Mesothelial cell of epicardium (in vitro differentiated cells): ENCODE measurements at places on chromosomes 6 and 20. TPM values are rescaled to one million over a fixed set of nuclear protein-coding genes. Genes with fewer than 3 reads are reported as not detected.
A peak's percentile ranks its signal among the peaks of the same experiment; 100 is the strongest.

Gene COL11A2
- 12.6 to 14.4 TPM (median 14.2 TPM) in 3 replicates for total RNA-seq

Gene ADA
- total RNA-seq, result 21.7 to 23.1 TPM (median 22.5 TPM) in 3 replicates

Gene TDRD6
- 0.24 to 0.51 TPM (median 0.43 TPM) in 3 replicates for total RNA-seq

Gene GTPBP2
- total RNA-seq, result 76.5 to 78.0 TPM (median 77.6 TPM) in 3 replicates

Gene BTNL2
- total RNA-seq, result not detected in 3 replicates

Gene CFAP206
- total RNA-seq, result 1.0 to 1.6 TPM (median 1.5 TPM) in 3 replicates

DNA sequence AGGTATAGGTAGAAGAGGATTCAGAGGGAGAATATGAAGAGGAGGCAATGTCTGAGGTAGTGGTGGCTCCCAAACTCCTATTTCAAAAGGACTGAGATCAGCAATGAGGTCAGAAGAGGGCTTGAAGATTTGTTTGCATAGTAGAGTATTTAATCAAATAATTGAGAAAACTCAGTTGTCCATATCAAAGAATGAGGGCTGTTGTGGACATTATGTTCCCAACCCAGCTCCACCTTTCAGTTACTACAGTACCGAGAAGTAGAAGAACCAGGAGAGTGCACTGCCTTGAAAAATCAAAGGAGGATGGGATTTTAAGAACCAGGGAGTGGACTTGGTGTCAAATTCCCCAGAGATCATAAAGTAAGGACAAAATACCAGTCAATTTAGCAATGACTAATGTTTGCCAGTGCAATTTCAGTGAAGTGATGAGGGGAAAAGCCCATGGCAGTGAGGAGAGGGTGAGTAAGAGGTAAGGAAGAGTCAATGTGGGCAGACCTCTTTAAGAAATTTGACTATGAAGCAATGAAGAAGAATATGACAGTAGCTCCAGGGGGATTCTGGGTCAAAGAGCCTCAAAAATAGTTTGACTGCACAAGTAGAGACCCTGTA is 382.4 kb downstream of the PKHD1 start:
- H3K36me3 ChIP-seq, result no peaks in the 10 kb centered on the region
- H3K27ac ChIP-seq, result no peak overlapping the region
- no peaks in the 10 kb centered on the region for H3K4me1 ChIP-seq
- no peak for DNase-seq
- no peak overlapping the region for H3K4me3 ChIP-seq
- peaks cover 34% of the 10 kb centered on the region for H3K27me3 ChIP-seq

DNA sequence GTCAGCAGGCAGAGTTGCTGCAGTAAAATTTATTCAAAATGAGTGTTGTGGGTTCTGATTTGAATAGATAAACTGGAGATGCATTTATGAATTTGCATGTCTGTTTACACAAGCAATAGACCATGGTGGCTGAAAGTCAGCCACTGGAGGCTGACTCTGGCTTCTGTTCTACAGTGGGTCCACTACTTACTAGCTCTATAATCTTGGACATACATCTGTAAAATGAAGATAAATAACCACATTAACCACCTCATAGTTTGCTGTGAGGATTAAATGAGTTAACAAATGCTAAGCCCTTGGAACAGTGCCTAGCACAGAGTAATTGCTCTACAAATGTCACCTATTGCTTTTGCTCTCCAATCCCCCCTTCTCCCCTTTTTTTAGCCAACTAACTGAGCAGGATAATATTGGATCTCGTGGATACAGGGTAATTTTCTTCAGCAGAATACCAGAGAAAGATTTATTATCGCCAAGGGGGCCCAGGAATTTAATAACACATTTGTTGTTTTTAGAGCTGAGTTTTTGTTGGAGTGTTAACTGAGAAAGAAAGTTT is 1.4 kb upstream of the PM20D2 start:
- H3K4me1 ChIP-seq, result peaks cover 43% of the 10 kb centered on the region
- H3K27ac ChIP-seq, result peak overlapping the region; percentile 87
- no peaks in the 10 kb centered on the region for H3K27me3 ChIP-seq

- H3K4me3 ChIP-seq, result no peak overlapping the region
- H3K27me3 ChIP-seq, result peaks cover 27% of the 10 kb centered on the region
- H3K27ac ChIP-seq, result no peak overlapping the region
- H3K36me3 ChIP-seq, result no peaks in the 10 kb centered on the region
- no peak for DNase-seq
Observed at GRCh38 chr6:37689381-37689780, 8.3 kb downstream of the MDGA1 start.

- no peak overlapping the region for H3K27ac ChIP-seq
- DNase-seq, result no peak
- peaks cover 6% of the 10 kb centered on the region for H3K27me3 ChIP-seq
- H3K36me3 ChIP-seq, result no peaks in the 10 kb centered on the region
Observed at GRCh38 chr20:7673841-7674240, 266.4 kb downstream of the HAO1 start.

- no peaks in the 10 kb centered on the region for H3K27me3 ChIP-seq
- DNase-seq, result no peak
- peak overlapping the region; percentile 28 for H3K27ac ChIP-seq
- no peak overlapping the region for H3K4me3 ChIP-seq
Observed at GRCh38 chr20:39985271-39985827, 703.7 kb downstream of the MAFB start.

- H3K27ac ChIP-seq, result no peak overlapping the region
- H3K4me1 ChIP-seq, result peaks cover 9% of the 10 kb centered on the region
- no peak overlapping the region for H3K4me3 ChIP-seq
- H3K27me3 ChIP-seq, result no peaks in the 10 kb centered on the region
- H3K36me3 ChIP-seq, result no peaks in the 10 kb centered on the region
- no peak for DNase-seq
Observed at GRCh38 chr20:14422892-14423291, 85.5 kb upstream of the FLRT3 start.

GRCh38 chr6:129360682-129360955 is 349.4 kb downstream of the ARHGAP18 start:
- H3K36me3 ChIP-seq, result peaks cover 7% of the 10 kb centered on the region
- H3K4me3 ChIP-seq, result no peak overlapping the region
- H3K27ac ChIP-seq, result no peak overlapping the region

DNA sequence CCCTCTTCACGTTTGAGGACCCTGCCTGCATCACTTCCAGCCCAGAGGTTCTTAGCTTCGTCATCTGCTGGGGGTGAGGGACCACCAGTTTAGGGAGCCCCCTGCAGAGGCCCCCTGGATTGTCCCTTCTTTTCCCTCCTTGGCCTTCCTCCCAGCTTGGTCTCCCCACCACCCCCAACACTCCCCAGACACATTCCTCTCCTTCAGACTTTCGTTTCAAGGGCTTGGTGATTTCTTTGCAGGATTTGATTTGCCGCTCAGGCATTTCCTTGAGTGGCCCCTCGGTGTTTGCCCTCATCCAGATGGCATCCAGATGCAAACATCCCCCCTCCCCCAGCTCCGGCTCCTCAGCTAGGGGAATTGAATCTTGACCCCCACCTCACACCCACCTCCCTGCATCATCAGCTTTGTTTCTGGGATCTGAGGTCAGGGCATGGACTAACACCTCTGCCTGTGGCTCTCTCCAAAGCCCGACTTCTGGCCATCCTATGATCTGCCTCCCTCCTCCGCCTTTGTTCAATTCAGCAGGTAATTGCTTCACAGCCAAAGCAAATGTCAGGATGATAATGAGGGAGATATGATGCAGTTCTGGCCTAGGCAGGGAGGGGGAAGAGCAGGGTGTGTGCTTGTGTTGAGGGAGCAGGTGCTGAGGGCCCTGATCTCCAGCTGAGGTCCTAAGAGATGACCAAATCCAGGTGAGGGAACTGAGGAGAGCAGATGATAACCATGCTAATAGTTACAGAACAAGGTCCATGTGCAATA is 141.5 kb downstream of the VEGFA start:
- DNase-seq, result no peak
- H3K27me3 ChIP-seq, result peaks cover 3% of the 10 kb centered on the region
- no peak overlapping the region for H3K27ac ChIP-seq
- no peak overlapping the region for H3K4me3 ChIP-seq

DNA sequence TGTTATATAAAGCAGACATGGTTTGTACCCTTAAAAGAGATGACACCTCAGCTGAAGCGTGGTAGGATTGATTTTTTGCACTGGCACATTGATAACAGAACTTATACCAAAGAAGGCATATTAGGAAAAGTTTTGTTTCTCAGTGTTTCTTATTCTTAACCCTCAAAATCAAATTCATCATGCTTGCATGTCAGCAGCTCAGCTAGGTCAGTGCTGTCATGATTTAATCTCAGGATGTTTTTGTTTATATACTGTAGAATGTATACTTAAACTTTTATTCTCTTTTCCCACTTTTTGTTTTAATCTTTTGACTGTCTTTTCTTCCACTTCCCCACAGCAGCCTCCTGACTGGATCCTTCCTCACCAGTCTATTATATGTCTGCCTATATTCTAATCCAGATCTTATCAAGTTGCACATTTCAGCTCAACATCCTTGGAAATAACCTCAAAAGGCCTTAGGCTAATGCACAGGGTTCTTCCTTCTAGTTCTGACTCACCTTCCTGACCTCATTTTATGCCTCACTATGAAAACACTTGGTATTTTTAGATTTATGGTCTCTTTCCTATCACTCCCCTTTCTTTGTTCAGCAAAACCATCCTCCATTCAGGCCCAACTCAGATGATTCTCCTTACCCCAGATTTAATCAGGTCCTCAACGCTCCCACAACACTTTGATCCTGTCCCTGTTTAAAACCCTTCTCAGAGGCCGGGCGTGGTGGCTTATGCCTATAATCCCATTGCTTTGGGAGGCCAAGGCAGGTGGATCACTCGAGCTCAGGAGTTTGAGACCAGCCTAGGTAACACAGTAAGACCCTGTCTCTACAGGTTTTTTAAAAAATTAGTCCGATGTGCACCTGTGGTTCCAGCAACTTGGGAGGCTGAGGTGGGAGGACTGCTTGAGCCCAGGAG is 7.2 kb downstream of the HEBP2 start:
- H3K27me3 ChIP-seq, result no peaks in the 10 kb centered on the region
- no peak overlapping the region for H3K4me3 ChIP-seq
- no peak for DNase-seq

DNA sequence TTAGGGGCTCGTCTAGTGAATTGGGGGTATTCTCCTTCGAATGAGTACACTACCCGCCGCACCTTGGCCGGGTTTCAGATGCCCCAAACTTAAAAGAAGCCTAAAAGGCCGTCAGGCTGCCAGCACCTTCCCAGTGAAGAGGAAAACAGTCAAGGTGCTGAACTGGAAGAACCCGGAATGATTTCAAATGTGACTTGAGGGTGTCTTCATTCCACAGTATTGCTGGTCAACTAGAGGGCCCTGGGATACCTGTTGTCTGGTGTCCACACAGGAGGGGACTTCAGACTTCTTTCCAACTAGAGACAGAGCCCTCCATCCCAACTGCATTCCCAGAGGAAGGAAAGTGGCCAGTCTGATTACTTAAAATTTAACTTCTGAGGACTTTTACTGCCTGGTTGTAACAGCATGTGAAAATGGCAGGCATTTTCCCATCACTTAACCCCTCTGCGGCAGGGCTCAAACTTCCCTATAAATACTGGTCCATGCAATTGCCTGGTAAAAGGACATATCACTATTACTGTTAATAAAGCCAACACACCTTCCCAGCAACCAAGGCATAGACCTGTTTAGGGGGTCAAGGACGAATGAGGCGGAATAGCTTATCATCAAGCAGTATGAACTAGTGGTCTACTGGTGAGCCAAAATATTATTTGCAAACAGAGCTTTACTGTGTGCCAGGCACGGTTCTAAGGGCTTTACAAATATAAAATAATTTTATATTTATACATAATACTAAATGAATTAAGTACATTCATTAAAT is 651 bp upstream of the SAMHD1 start:
- peaks cover 15% of the 10 kb centered on the region for H3K4me1 ChIP-seq
- no peak for DNase-seq
- peak overlapping the region; percentile 92 for H3K4me3 ChIP-seq
- peak overlapping the region; percentile 69 for H3K27ac ChIP-seq

DNA sequence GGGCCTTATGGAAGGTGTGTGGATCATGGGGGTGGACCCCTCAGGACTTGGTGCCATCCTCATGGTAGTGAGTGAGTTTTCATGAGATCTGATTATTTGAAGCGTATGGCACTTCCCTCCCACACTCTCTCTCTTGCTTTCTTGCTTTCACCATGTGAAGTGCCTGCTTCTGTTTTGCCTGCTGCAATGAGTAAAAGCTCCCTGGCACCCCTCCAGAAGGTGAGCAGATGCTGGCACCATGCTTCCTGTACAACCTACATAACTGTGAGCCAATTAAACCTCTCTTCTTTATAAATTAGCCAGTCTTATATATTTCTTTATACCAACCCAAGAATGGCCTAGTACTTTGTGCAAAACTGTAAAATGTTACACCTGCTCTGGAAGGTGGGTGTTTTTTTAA is 396.8 kb upstream of the HS3ST5 start:
- H3K36me3 ChIP-seq, result no peaks in the 10 kb centered on the region
- no peak overlapping the region for H3K27ac ChIP-seq
- no peak overlapping the region for H3K4me3 ChIP-seq
- H3K27me3 ChIP-seq, result no peaks in the 10 kb centered on the region
- no peak for DNase-seq

GRCh38 chr6:31041372-31041974 is 31.2 kb downstream of the MUC22 start:
- H3K27ac ChIP-seq, result peak overlapping the region; percentile 81
- peaks cover 5% of the 10 kb centered on the region for H3K27me3 ChIP-seq
- H3K4me3 ChIP-seq, result no peak overlapping the region
- H3K36me3 ChIP-seq, result no peaks in the 10 kb centered on the region
- DNase-seq, result no peak
- H3K4me1 ChIP-seq, result peaks cover 28% of the 10 kb centered on the region

- H3K4me1 ChIP-seq, result no peaks in the 10 kb centered on the region
- no peak overlapping the region for H3K27ac ChIP-seq
- no peak overlapping the region for H3K4me3 ChIP-seq
- no peaks in the 10 kb centered on the region for H3K36me3 ChIP-seq
- DNase-seq, result no peak
- peaks cover 87% of the 10 kb centered on the region for H3K27me3 ChIP-seq
Observed at GRCh38 chr6:797479-798077, 104.6 kb upstream of the EXOC2 start.

GRCh38 chr6:153705429-153705828 is 333.6 kb upstream of the OPRM1 start:
- peaks cover 1% of the 10 kb centered on the region for H3K36me3 ChIP-seq
- no peak overlapping the region for H3K27ac ChIP-seq
- DNase-seq, result no peak
- no peaks in the 10 kb centered on the region for H3K27me3 ChIP-seq
- H3K4me3 ChIP-seq, result no peak overlapping the region
- H3K4me1 ChIP-seq, result peaks cover 7% of the 10 kb centered on the region

- H3K36me3 ChIP-seq, result peaks cover 18% of the 10 kb centered on the region
- H3K27ac ChIP-seq, result no peak overlapping the region
- peak overlapping the region; percentile 67 for H3K4me3 ChIP-seq
- DNase-seq, result peak; percentile 58
- peaks cover 19% of the 10 kb centered on the region for H3K4me1 ChIP-seq
Observed at GRCh38 chr20:63519668-63520503, 679 bp upstream of the PPDPF start.

GRCh38 chr6:48111143-48111506 is at the start of gene PTCHD4:
PTCHD4 (minus strand) TSS chr6:48111197; CDS start chr6:48068957, 42,240 bp downstream.
- H3K36me3 ChIP-seq, result peaks cover 1% of the 10 kb centered on the region
- peak within 1 kb of the TSS; percentile 76 for H3K4me3 ChIP-seq
- no peaks in the 10 kb centered on the region for H3K27me3 ChIP-seq
- no peak for DNase-seq
- H3K27ac ChIP-seq, result peak within 1 kb of the TSS; percentile 96

- H3K4me1 ChIP-seq, result no peaks in the 10 kb centered on the region
- H3K36me3 ChIP-seq, result no peaks in the 10 kb centered on the region
- no peak overlapping the region for H3K27ac ChIP-seq
- no peaks in the 10 kb centered on the region for H3K27me3 ChIP-seq
- H3K4me3 ChIP-seq, result no peak overlapping the region
- no peak for DNase-seq
Observed at GRCh38 chr20:32872266-32872665, 13.5 kb downstream of the EFCAB8 start.
